ENCODE measurements at places on chromosomes 4 and X.
A peak's percentile ranks its signal among the peaks of the same experiment; 100 is the strongest.

GRCh38 chr4:108029016-108029720, 39.5 kb downstream of the HADH start:
- DNase-seq = no peak

GRCh38 chrX:101357166-101357795, 8.7 kb upstream of the TIMM8A start:
- DNase-seq = no peak

DNA sequence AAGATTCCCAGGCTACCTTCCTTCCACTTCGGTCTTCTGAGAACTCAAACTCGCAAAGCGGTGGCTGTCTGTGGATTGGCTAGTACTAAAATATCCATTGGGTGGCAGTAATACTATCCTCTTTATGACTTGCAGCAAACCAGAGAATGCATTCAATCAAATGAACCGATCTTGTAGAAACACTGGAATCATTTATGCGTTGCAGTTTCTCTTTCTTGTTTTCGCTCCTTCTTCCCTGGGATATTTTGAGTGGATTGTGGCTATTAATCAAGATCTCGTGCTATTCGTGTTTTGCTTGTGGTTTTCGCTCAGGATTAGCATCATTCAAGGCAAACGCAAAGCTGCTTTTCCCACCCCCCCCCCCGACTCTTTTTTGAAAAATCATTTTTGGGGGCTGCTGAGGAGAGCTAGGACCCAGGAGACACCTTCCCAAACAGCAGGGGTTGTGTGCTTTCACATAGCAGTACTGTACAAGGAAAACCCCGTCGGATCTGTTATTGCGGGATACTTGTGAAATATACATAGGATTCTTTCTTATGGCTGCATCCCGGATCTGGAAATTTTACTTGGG, at the start of gene IL1RAPL1:
TSS of gene IL1RAPL1 (plus strand) at position 466 of the 571 bp plus-strand sequence.
- no peak for DNase-seq

DNA sequence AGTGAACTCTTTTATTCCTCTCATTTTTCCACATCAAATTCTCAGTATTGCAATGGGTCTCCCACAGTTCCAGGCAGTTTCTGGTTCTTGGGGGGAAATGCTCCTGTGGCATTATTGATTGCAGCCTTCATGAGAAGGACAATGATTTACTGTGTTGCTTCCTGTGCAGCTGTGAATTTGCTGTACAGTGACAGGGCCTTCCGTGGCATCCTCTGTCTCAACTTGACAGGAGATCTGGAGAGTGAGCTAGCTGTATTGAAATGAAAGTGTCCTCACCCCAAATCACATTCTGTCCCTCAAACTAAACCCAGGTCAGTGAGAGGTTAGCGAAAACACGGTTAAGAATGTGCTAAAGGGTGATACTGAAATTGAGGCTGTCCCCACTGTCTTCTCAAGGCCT, 77.1 kb upstream of the ATOH1 start:
- DNase-seq = no peak

GRCh38 chr4:146182443-146182842, 6.9 kb downstream of the LSM6 start:
- DNase-seq = no peak

DNA sequence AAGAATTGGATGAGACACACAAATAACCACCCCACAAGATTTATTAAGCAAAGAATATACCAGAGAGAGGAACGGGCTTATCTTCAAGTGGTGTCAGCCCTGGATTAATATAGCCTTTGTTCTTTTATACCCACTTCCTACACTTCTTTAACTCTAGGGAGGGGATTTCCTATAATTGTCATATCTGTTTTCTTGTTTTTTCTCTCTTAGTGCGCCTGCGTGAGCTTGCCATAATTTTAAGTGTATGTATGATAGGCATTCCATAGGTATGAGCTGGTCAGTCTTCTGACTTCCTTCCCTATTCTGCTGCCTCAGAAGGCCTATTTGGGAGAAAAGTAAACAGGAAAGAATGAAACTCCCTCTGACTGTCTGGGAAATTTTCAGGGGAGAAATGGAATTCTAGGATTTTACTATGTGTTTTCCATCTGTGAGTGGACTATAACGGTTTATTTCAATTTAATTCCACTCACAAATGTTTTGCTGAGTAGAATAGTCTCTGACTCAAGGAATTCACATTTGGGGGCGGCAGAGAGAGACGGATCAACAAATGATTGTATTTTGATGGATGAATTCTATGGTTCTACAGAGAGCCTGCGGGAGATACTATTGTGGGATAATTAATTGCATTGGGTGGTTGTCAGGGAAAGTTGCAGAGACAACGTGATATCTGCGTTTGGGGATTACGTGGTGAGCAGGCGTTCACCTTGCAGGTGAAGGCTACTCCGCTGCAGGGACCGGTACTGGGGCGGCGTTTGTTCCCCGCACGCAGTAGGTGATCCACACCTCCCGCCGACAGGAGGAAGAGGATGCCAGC, 626 bp upstream of the CEP135 start:
- DNase-seq = no peak

DNA sequence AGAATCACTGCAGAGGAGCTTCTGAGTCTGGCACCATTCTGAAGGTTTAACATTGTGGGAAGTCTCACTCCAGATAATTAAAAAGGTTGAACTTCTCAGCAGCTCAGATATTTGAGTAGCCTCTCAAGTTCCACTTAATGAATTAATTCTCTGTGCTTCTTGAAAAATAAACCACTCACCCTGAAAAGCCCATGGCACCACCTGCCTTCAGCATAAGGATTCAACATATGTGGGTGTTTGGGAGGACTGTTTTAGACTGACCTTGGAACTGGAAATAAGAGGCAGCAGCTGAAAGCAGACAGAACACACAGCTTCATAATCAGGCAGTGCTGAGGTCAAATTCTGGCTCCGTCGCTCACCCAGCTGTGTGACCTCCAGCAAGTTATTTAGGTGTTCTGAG, 100.6 kb downstream of the KCNIP4 start:
- DNase-seq = no peak

DNA sequence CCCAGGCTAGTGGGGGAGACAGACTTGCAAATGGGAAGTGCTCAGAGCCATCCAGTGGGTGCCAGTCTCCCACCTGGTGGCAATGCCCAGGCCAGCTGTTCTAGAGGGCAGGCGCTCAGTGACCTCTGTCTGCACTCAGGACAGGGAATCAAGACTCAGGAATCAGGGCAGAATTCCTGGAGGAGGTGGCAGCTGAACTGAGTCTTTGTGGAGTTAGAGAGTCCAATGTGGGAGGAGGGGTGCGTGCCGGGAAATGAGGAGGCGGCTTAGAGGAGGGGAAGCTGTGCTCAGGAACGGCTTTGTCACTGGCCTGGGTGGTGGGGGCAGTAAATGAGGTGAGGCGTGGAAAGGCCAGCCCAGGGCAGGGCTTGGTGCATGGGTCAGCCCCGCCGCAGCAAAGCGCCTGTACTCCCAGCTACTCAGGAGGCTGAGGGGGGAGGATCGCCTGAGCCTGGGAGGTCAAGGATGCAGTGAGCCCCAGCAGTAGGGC, 31.3 kb upstream of the SORCS2 start:
- peak; percentile 15 for DNase-seq

- peak; percentile 52 for DNase-seq
Observed at GRCh38 chrX:41259516-41259915, 74.4 kb upstream of the DDX3X start.

DNA sequence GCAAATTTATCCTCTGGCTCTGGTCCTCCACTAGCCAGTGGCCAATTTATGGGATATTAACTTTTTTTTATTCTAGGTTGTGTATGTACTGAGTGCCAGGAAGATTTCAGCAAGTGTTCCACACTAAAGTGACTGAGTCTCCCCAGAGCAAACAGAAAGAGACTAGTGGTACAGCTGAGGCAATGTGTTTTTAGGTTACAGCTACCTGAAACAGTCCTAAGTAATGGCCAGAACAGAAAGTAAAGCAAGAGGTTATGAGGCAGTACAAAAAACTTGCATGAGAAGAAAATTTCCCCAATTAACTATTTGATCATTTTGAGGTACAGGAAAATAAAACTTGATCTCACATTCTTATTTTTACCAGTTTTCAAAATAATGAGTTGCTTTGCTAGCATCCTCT, 31.2 kb downstream of the PRDM8 start:
- no peak for DNase-seq

DNA sequence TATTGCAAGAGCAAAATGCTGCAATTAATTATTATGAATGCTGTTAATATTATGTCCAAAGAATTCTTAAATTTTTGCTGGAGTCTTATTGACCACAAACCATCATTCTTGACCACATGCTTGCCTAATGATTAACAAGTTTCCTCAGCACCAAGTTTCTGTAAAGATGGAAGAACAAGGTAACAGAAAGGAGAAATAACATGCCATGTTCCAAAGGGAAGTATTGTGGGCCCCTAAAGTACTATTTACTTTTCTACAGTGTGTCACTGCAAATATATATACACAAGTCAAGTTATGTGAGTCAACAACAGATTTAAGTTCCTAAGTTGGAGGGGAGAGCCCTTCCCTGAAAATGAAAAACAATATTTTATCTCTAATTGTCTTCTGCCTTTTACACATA, 20.6 kb downstream of the FAM47E start:
- no peak for DNase-seq

GRCh38 chr4:139910106-139910505, 243.9 kb downstream of the MAML3 start:
- no peak for DNase-seq

DNA sequence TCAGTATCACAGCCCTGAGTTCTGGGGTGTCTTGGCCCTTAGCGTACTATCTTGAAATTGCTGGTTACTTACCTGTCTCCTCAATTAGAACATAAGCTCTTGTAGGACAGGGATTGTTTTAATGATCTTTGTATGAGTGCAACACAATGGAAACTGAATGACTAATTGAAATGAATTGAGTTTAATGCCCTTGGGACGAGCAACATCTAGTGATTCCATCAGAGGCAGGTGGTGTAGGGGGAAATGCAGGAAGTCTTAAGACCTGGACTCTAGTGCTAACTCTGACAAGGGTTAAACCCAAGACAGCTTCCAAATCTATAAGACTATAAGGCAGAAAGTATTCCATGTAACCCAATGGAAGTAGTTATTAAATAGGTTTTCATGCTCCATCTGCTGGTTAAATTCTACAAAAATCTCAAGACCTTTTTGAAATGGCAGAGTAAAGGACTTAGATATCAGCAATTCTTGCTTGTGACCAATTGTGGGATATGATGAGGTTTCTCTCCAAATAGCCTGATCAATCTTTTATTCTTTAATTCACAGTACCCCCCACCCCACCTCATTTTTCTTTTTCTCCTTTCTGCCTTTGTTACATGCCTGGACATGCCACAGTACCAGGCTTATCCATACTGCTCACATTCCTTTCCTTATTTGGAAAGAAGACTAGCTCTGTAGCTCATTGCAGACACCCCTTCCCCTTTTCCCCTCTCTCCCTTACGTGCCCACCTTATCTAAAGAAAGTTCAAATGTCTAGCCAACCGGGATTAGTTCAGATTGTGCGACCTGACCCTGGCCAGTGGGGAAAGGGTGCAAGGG, 340.8 kb downstream of the PAPSS1 start:
- no peak for DNase-seq

DNA sequence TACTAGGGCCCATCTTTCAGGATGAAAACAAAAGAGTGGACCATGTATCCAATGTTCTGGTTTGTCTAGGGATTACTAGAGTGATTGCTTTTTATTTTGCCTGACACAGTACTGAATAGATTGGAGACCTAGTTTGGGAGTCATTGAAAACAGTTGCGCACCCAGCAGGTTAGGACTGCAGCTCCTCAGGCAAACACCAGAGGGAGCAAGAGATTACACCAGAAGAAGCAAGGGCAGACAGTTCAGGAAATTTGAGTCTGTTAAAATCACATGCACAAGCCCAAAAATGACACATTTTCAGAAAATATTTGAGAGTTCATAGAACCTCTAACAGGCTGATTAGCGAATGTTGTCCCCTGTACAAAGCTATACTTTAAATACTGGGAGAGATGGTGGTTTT, 55.6 kb downstream of the CYLC1 start:
- DNase-seq = no peak

- no peak for DNase-seq
Observed at GRCh38 chr4:148090503-148091476, 351.4 kb downstream of the NR3C2 start.

- DNase-seq = no peak
Observed at GRCh38 chr4:144289667-144290428, 149.3 kb upstream of the GYPA start.

DNA sequence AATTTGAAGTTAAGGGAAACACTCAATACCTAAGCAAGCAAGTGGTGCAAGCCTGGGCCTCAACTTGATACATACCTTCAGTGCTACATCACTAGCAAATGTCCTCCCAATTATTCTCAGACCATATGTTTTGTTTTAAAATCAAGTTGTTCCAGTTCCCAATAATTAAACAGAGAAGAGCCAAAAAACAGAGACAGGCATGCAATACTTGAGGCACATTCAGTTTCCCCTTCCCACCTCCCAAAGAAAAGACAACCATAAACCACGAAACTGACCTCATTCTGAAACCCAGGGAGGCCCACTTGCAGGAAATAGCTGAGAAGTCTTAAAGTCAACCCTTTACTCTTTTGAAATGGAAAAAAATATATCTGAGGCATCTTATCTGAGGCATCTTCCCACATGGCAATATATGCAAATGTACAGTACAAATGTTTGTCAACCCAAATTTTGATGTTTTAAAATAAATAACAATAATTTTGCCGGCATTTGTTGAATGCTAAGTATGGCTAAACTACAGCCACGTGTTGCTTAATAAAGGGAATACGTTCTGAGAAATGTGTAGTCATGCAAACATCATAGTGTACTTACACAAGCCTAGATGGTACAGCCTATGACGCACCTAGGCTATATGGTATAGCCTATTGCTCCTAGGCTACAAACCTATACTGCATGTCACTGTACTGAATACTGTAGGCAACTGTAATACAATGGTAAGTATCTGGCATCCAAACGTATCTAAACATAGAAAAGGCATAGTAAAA, 147.5 kb downstream of the TSPAN5 start:
- DNase-seq = no peak

GRCh38 chr4:147546349-147546748, 65.5 kb downstream of the EDNRA start:
- DNase-seq = no peak

- peak; percentile 64 for DNase-seq
Observed at GRCh38 chr4:9765091-9765490, 16.3 kb upstream of the DRD5 start.

- no peak for DNase-seq
Observed at GRCh38 chrX:119095936-119096335, 23.1 kb downstream of the CT47C1 start.
